Psoas muscle (tissue), 8 donors: ENCODE measurements at places on chromosomes 11 and 22. TPM values are rescaled to one million over a fixed set of nuclear protein-coding genes. Genes with fewer than 3 reads are reported as not detected.

- DNase-seq: no peak
- H3K27ac ChIP-seq: peak overlapping the region; percentile 81
- H3K4me3 ChIP-seq: peak overlapping the region; percentile 75
- H3K4me1 ChIP-seq: peaks cover 12% of the 10 kb centered on the region
These were observed 620 bp downstream of the EFEMP2 start for GRCh38 chr11:65871811-65872548.

DNA sequence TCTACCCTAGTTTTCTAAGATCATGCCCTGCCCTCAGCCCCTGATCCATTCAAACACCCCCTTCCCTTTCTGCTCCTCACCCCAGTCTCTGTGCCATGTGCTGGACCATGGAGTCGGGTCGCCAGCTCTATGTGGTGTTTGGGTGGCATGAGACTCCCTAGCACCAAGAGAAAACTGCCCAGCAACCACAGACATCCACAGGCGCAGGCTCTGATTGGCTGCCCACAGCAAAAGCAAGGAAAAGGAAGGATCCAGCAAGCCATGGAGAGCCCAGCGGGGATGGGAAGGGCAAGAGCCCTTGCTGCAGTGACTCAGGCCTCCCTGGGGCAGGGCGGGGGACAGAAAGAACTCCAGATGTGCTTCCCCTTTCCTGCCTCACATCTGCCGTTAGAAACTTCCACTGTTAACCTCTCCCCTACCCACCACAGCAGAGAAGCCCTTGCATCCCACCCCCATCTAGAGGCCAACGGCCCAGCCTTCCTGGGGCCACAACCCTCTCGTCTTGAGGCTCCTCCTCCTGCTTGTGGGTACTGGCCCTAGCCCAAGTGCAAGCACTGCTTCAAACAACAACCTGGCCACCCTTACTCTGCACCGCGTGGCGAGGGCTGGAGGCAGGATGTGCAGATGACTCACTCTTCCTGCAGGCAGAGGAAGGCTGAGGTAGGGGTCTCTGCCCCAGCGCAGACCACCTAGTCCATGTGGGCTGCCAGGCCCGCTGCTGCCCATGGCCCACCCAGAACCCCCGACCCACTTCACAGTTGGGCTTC lies 9.7 kb upstream of the AHNAK start:
- H3K27ac ChIP-seq: peak overlapping the region; percentile 99
- peak overlapping the region; percentile 41 for H3K4me3 ChIP-seq
- peak; percentile 96 for DNase-seq
- H3K4me1 ChIP-seq: peaks cover 72% of the 10 kb centered on the region
- no peaks in the 10 kb centered on the region for H3K27me3 ChIP-seq

DNA sequence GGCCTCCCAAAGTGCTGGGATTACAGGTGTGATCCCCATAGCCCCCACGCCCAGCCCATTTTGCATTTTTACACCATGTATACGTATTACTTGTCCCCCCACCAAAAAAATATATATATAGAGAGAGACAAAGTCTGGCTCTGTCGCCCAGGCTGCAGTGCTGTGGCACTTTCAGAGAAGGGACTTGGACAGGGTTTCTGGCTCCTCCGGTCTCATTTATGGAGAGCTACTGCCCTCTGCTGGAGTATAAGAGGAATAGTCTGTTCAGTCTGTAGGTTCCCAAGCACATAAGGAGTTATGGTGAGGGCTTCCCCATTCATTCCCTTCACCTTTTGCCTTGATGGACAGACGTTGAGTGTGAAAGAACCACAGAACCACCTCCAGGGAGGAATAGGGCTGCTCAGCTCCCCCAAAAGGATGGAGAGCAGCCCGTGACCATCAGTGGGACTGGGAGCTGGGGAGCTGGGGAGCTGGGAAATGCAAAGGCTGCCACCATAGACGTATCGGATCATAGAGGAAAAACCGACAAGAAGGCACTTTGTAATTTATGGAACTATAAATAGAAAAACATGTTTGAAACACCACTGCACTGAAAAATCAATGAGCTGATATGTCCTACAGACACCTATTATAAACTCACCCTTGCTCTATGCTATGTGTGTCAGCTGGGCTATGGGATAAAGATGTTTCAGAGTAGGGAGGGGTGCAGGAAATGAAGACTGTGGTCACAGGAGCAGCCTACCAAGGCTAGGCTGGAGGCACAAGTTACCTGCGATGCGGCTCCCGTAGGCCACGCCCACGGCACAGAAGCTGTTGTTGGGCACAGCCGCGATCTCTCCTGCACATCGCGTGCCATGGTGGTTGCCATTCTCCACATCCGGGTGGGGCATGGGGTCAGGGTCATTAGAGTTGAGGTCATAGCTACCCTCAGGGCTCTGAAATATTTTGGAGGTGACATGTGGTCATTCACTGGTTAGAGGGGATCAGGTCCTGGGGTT lies 5.2 kb downstream of the PCSK7 start:
- peaks cover 29% of the 10 kb centered on the region for H3K4me1 ChIP-seq
- no peaks in the 10 kb centered on the region for H3K27me3 ChIP-seq
- H3K27ac ChIP-seq: no peak overlapping the region
- no peak overlapping the region for H3K4me3 ChIP-seq
- no peaks in the 10 kb centered on the region for H3K36me3 ChIP-seq

- no peak overlapping the region for H3K4me3 ChIP-seq
- no peaks in the 10 kb centered on the region for H3K4me1 ChIP-seq
- no peaks in the 10 kb centered on the region for H3K27me3 ChIP-seq
- H3K36me3 ChIP-seq: no peaks in the 10 kb centered on the region
- no peak for DNase-seq
- no peak overlapping the region for H3K27ac ChIP-seq
These were observed 27.5 kb downstream of the TOLLIP start for GRCh38 chr11:1281974-1282365.

DNA sequence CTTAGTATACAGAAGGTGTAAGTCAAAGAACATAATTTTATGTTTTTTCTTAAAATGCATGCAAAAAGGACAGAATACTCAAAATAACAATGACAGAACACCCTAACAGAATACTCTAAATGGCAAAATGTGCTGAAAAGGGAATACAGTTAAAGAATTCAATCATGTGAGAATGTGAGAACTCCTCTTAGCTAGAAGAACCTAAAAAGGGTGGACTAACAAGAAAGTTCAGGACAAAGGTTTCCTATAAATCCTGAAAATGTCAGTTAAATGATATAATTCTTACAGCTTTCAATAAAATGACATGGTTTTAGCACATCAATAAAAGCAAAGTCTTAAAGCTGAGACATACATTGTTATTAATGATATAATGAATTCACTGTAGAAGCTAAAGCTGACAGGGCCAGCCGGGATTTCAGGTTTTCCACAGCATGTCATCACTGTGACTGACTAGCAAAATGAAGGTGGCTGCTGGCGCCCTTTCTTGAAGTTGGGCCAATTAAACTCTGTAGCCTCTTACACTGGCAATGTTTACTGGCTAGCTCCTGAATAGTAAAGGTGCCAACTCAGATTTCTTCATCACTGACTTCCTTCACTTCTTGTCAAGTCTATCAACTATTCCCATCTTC lies 244.4 kb downstream of the TTC28 start:
- no peaks in the 10 kb centered on the region for H3K27me3 ChIP-seq
- H3K27ac ChIP-seq: peak overlapping the region; percentile 30
- no peaks in the 10 kb centered on the region for H3K36me3 ChIP-seq
- peak; percentile 64 for DNase-seq
- peaks cover 47% of the 10 kb centered on the region for H3K4me1 ChIP-seq

GRCh38 chr11:24556693-24557092 lies 59.8 kb downstream of the LUZP2 start:
- no peak for DNase-seq
- H3K27ac ChIP-seq: no peak overlapping the region
- no peaks in the 10 kb centered on the region for H3K27me3 ChIP-seq

GRCh38 chr22:21960200-21961126 lies 7.8 kb upstream of the PPM1F start:
- no peaks in the 10 kb centered on the region for H3K27me3 ChIP-seq
- H3K27ac ChIP-seq: peak overlapping the region; percentile 62
- H3K4me1 ChIP-seq: peaks cover 8% of the 10 kb centered on the region
- H3K36me3 ChIP-seq: peaks cover 75% of the 10 kb centered on the region
- no peak for DNase-seq
- H3K4me3 ChIP-seq: no peak overlapping the region

DNA sequence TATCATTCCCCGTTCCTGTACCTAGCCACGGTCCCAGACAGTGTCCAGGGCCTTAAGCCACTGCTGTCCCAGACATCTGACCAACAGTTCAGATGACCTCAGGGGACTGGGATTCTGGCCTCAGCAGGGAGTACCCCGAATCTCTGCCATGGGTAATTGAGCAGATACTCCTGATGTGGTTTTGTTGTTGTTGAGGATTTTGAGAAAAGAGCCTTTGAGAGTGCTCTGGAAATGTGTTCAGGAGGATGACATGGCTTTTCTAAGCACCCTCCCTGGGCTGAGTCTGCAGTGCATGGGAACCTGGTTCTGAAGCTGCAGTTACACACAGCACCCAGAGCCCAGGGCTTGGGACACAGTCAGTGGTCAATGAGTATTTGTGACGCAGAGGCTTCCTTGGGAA lies 30.4 kb downstream of the ADAMTS15 start:
- no peaks in the 10 kb centered on the region for H3K36me3 ChIP-seq
- H3K4me3 ChIP-seq: no peak overlapping the region
- no peaks in the 10 kb centered on the region for H3K27me3 ChIP-seq
- peak overlapping the region; percentile 58 for H3K27ac ChIP-seq

DNA sequence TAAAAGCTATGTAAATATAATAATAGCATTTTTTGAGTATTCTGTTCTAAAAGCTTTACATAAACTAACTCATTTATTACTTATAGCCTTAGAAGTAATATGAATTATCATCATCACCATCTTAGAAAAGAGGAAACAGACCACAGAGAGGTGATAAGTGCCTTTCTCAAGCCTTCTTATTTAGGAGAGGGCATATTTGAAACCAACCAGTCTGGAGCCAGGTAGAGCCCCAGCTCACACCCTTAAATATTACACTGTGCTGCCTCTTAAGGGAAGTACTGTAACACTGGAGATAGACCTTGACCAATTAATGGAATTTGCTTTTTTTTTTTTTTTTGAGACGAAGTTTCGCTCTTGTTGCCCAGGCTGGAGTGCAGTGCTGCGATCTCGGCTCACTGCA lies 2.3 kb downstream of the BCO2 start:
- no peaks in the 10 kb centered on the region for H3K36me3 ChIP-seq
- H3K4me3 ChIP-seq: peak overlapping the region; percentile 65
- H3K4me1 ChIP-seq: peaks cover 25% of the 10 kb centered on the region
- H3K27me3 ChIP-seq: no peaks in the 10 kb centered on the region
- no peak for DNase-seq

DNA sequence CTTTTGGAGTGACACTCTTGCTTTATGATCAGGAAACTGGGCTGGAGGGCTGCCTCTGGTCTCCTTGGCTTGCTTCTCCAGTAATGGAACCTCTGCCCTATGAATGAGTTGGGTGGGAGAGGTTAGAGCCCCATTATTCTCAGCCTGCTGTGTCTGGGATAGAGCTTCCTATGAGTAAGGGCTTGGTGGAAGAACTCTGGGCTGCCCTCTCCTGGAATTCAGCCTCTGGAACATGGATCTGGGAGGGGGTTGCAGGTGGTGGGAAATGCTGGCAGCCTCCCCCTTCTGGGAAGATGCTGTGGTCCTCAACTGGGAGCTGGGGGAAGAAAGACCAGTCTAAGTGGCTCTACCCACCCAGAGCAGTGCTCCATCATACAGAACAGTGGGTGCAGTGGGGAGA lies 81.8 kb upstream of the SYN3 start:
- H3K27ac ChIP-seq: no peak overlapping the region
- no peaks in the 10 kb centered on the region for H3K27me3 ChIP-seq
- H3K36me3 ChIP-seq: no peaks in the 10 kb centered on the region
- no peak for DNase-seq
- no peaks in the 10 kb centered on the region for H3K4me1 ChIP-seq
- H3K4me3 ChIP-seq: no peak overlapping the region

DNA sequence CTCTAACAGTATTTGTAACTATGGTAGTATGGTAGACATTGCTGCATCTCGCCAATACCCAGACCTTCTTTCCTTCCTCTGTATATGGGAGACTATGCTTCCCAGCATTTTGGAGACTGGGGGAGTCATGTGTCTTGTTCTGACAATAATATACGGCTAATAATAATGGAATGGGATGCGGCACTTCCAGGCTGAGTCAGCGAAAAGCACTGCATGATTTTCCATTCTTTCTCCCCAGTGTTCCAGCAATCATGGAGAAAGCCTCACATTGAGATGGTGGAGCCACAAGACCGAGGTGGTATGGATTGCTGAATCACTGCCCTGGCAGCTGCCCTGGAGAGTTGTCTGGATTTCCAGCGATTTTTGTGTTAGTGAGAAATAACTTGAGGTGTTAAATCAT lies 77.1 kb upstream of the FIBIN start:
- H3K27ac ChIP-seq: no peak overlapping the region
- H3K27me3 ChIP-seq: no peaks in the 10 kb centered on the region
- DNase-seq: no peak
- H3K4me3 ChIP-seq: no peak overlapping the region
- H3K36me3 ChIP-seq: no peaks in the 10 kb centered on the region

DNA sequence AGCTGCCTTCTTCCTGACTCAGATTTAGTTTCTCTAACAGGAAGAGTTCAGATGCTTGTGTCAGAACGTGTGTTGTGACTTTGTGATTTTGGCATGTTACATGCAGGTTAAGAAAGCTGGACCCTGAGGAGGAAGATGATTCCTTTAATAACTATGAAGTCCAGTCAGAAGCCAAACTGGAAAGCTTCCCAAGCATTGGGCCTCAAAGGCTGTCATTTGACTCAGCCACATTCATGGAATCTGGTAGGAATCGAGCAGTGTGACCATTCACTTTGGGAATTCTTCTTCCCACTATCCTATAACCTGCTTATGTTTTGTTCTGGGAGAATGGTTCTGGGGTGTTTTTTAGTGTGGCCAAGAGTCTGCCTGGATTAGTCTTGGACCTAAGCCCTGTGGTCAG lies 48.0 kb downstream of the CABIN1 start:
- no peak for DNase-seq
- H3K4me3 ChIP-seq: no peak overlapping the region
- H3K27ac ChIP-seq: peak overlapping the region; percentile 14
- H3K4me1 ChIP-seq: peaks cover 4% of the 10 kb centered on the region
- no peaks in the 10 kb centered on the region for H3K27me3 ChIP-seq

- DNase-seq: no peak
- H3K36me3 ChIP-seq: no peaks in the 10 kb centered on the region
- no peak overlapping the region for H3K4me3 ChIP-seq
- H3K27me3 ChIP-seq: no peaks in the 10 kb centered on the region
These were observed 70.8 kb downstream of the TBC1D22A start for GRCh38 chr22:46833228-46833627.

- no peak overlapping the region for H3K27ac ChIP-seq
- no peak for DNase-seq
- no peak overlapping the region for H3K4me3 ChIP-seq
- H3K36me3 ChIP-seq: no peaks in the 10 kb centered on the region
- no peaks in the 10 kb centered on the region for H3K27me3 ChIP-seq
These were observed 7.8 kb upstream of the ACCS start for GRCh38 chr11:44058275-44058674.

DNA sequence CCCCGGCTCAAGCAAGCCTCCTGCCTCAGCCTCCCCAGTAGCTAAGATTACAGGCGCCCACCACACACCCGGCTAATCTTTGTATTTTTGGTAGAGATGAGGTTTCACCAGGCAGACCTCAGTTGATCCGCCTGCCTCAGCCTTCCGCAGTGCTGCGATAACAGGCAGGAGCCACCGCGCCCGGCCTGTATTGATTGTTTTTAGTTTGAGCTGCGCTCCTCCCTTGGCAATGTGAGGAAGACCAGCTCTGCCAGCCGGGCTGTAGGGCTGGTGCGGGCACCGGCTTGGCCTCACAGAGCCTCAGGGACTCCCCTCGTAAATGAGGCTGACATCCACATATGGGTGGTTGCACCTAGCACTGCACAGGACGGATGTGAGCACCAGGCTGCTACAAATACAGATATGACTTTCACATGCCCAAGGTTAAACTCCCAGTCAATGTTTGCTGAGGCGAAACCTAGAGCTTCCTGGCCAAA lies 7.5 kb upstream of the SLC2A11 start:
- H3K27me3 ChIP-seq: no peaks in the 10 kb centered on the region
- H3K36me3 ChIP-seq: no peaks in the 10 kb centered on the region
- DNase-seq: no peak
- H3K4me3 ChIP-seq: no peak overlapping the region
- no peak overlapping the region for H3K27ac ChIP-seq

Gene ATG2A
- 21.4 TPM for total RNA-seq

Gene IFITM5
- total RNA-seq: not detected
